ENCODE measurements at places on chromosomes 5 and 9.
A peak's percentile ranks its signal among the peaks of the same experiment; 100 is the strongest.

- no peak for DNase-seq
These were observed 125.5 kb upstream of the IFNE start for GRCh38 chr9:21607576-21607975.

- no peak for DNase-seq
These were observed 173.3 kb upstream of the SEMA6A start for GRCh38 chr5:116747881-116748280.

DNA sequence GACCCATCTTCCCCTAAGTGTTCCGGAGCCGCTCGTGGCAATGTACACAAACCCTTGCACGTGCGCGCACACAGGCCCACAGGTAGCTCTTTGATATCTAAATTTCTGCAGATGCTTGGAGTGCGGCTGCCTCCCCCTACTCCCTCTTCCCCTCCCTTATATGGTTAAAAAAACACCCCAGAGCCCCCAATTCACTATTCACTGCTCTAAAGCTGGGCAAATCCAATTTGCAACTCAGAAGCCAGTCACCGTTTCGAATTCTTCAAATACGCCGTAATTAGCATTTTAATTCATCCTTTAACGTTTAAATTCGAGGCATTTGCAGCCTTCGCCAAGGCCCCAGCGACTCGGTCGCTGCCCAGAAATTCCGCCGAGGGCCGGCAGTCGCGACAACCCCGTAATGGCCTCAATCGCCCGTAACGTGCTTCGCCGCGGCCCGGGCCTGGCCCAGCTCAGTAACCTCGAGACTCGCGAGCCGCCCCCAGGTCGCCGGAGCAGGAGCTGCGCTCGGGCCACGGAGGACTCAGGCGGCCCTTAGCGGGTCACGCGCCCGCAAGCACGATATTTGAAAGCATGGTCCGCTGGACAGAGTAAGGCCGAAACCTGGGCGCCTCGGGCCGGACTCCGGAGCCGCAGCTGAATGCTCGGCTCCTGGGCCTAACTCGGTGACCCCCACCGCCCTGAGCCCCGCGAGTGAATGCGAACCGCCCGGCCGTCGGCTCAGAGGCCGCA is 1.3 kb downstream of the IRX2 start:
- no peak for DNase-seq

DNA sequence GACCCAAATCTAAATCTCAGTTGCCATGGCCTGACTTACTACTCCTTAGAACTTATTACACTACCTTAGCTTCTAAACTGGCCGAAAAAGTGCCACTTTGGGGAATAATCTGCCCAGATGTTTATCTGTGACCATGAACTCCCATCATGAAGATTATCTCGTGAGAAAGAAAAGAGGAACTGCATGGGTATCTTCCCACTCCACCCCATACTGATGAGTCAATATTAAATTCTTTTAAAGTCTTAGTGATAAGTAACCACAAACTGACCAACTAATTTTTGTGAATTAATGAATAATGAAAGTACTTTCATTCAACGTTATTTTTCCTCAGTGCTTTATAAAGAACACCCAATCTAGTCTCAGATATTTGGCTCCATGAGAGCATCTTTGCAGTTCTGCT is 493.5 kb downstream of the EBF1 start:
- DNase-seq: no peak

GRCh38 chr9:38359297-38359653 is 33.2 kb upstream of the ALDH1B1 start:
- DNase-seq: no peak

- no peak for DNase-seq
These were observed 15.4 kb upstream of the RASA1 start for GRCh38 chr5:87252283-87252605.

- no peak for DNase-seq
These were observed 56.5 kb downstream of the ADAMTS2 start for GRCh38 chr5:179288809-179289185.

DNA sequence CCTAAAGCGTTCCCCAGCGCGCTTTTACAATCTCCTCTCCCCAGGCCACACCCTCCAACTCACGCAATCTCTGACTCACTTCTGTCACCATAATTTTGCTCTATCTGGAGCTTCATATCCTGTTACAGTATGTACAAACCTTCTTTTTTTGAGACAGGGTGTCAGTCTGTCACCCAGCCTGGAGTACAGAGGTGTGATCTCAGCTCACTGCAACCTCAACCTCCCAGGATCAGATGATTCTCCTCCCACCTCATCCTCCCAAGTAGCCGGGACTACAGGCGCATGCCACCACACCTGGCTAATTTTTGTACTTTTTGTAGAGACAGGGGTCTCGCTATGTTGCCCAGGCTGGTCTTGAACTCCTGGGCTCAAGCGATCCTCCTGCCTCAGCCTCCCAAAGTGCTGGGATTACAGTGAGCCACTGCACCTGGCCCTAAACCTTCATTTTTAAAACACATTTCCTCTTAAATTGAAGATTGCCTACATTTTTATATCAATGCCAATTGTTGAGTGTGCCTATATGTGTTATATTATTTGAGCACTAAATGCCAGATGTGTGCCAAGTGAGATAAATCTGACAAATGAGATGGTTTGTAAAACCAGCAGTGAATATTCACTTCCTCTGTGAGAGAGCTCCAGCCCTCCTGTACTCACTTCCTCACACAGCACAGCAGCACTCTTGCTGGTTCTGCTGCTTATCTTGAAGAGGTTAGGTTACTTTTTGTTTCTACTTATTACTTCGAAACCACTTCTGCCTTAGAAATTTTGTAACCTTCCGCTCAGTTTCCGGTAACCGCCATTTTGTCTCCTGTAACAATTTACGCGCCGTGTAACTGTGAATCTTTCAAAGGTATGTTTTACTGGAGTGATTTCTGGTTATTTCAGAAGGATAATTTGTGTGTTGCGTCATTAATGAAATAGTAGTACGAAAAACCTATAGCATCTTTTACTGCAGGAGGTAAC is 57.9 kb downstream of the DOCK8 start:
- DNase-seq: peak; percentile 58

DNA sequence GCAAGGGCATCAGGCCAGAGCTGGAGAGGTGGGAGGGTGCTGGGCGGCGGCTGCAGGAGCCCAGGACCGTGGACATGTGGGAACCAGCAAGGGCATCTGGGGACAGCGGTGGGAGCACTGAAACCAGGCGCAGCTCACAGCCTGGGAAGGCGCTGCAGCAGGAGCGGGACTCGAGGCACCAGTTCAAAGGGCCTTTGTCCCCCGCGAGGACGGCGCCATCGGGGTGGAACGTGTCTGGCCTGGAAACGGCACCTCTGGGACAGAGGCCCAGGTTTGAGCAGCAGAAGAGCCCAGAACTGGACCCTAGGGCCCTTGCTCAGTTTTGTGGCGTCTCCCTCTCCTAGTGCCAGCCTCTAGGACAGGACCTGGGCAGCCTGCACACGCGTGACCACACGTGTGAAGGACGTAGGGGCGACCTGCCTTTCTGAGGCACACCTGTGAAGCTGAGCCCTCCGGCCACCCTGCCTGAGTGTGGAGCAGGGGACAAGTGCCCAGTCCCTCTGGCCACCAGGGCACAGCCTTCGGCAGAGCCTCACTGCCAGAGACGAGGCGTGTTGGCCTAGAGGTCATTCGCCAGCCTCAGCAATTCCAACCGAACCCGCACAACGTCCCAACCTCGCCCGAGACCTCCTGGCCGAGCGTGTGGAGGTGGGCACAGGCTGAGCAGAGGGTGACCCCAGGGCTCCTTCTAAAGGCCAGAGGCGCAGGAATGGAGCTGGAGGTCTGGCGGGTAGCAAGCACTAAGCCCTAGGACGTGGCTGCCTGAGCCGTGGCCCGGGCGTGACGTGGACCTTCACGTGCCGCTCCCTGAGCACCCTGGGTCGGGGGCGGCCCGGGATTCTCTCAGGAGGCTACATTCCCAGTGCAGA is 2.2 kb upstream of the TMEM210 start:
- DNase-seq: no peak

- no peak for DNase-seq
These were observed 27.7 kb downstream of the CDH9 start for GRCh38 chr5:27010646-27011045.

DNA sequence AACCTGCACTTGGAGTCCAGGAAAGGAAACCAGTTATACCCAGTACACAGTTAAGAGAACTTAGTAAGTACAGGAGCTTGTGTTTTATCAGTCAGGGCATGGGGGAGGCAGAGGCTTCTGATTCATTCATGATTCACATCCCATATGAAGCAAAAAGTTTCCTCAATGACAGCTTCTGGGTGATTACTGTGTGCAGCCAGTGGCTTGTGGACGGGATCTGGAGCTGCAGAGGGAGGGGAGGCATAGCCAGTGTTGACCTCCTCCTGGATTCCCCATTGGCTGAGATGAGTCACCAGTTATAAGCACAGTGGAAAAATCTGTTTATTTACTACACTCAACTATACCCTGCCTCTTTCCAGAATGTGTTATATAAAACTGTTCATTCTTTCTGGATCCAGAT is 17.7 kb downstream of the IL31RA start:
- DNase-seq: no peak

DNA sequence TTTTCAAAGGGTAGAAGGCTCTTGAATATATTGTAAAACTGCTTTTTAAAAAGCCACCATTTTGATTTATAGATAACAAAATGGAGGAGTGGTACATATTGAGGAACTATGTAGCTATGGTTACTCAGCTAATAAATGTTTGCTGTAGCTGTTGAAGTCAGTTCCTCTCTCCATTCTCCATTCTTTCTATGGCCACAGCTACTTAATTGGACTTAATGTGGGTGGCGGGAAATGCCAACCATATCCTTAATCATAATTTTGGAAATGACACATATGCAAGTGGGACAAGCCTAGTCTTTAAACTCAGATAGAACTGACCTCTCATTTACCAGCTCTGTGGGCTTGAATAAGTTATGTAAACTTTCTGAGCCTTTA is 10.6 kb downstream of the CDKN2A start:
- no peak for DNase-seq

DNA sequence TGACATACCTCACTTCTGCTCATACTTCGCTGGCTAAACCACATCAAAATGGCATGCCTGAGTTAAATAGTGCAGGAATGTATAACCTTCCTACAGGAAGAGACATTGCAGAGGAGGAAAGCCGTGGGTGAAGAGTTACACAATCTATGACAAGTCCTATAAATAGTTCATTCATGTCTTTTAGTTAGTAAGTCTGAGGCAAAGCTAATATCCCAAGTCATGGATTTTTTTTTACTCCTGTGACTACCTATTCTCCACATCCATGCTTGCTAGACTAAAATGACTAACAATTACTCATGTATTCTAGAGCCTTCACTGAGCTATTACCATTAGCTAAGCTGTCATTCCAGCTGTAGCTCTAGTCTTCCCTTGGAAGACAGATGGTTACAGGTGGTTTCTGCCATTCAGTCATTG is 391.3 kb downstream of the NR2F1-AS1 start:
- DNase-seq: no peak

- DNase-seq: no peak
These were observed 26.5 kb downstream of the HMCN2 start for GRCh38 chr9:130292106-130292505.

GRCh38 chr9:87434366-87434765 is 63.3 kb upstream of the DAPK1 start:
- DNase-seq: no peak

DNA sequence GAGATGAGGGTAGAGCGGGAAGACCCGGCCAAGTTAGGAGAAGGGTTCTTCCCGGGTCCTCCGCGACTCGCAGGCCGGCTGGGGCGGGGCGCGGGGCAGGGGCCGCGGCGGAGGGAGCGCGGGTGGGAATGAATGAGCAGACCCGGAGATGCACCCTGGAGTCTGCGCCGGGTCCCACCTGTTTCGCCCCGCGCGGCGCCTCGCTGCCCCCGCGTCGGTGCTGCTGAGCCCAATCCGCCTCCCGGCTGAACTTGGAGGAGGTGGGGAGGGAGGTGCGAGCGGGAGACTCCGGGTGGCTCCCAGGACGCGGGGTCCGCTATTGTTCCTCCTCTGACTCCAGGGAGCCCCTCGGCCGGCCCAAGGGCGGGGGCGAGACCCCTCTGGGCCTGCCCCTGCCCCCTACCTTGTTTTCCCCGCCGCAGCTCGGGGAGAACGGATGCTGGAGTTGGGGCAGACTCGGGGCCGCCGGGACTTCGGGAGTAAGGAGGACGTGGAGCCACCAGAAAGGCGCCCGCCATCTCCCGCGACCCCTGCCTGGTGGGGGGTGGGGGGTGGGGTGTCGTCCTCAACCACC is 659 bp downstream of the RAI14 start:
- DNase-seq: no peak

DNA sequence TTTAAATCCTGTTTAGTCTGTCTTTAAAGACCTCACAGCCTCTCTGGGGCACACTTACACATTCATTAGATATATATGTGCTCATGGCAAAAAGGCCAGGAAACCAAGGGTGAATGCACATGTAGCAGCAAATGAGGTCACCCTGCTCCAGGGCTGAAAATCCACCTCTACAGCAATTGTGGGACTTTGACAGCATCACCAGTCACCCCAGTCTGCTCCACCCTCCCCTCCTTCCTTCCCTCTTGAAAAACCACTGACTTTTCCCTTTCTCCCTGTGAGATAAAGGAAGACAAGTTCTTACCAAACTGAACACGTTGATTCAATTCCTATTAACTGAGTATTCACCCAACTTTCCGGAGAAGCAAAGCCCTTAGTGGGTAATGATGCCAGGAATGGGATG is 15.2 kb upstream of the SH3RF2 start:
- no peak for DNase-seq

GRCh38 chr5:98309785-98310598 is 463.5 kb upstream of the RGMB start:
- no peak for DNase-seq

DNA sequence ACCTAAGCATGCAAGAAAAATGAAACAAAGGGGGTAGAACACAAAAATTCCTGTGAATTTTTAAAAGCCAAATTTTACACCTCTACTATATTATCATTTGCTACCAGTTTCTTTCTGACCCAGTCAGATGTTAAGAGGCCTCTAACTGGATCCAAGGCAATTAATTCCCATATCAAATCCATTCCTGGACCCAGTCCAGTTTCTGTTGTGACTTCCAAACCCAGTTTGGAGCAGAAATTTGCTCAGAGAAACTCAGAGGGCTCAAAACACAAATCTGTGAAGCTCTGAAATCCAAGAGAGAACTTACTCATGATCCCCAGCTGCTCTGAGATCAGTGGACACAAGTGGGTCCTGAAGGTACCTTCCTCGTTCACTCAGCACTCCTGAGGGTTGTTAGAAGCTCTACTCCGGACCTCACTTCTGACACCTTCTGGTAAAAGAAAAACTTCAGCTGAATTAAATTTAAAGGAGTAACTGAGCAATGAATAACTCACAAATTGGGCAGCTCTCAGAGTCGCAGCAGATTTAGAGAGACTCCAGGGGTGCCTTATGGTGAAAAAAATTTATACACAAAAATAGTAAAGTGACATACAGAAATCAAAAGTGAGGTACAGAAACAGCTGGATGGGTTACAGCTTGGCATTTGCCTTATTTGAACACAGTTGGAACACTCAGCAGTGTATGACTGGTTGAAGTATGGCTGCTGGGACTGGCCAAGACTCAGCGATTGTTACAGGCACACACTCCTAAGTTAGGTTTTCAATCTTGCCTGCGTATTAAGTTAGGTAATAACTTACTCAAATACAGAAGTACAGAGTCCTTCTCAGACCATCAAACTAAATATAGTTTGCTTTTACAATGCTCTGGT is 32.4 kb downstream of the INSL4 start:
- DNase-seq: no peak

- DNase-seq: no peak
These were observed 48.9 kb downstream of the RASEF start for GRCh38 chr9:83013867-83014605.

Measured in stimulated activated CD8-positive, alpha-beta memory T cell treated with anti-CD3 and anti-CD28 coated beads, Interleukin-4, amount 100 ng/mL, for 4 hours (primary cell).